BE2C (cell line): ENCODE measurements at places on chromosomes 12 and 14.

- peak; percentile 89 for DNase-seq
Measured at GRCh38 chr12:13534645-13535398, 338.3 kb downstream of the EMP1 start.

DNA sequence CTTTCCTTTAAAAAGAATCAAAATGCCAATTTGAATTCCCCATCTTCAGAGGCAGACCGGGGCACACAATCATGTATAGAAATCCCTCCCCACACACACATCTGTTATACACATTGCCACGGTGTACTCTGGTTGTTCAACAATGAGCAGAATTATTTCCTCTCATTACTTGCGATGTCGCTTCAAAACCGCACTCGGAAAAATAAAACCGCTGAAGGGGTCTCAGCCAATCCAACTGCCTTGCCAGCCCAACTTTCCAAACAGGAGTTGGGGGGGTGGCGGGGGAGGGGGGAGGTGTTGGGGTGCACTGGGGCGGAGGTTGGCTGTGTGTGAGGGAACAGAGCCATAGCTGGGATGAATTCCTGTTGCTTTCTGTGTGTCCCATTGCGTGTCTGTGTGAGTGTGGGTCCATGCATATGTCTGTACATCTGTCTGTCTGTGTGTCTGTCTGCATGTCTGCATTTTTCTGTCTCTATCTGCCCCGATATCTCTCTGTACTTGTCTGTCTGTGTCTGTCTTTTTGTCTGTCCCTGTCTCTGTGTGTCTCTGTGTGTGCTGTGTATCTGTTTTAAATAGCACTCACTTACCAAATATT is 163.6 kb upstream of the TBX3 start:
- no peak for DNase-seq

- DNase-seq: peak; percentile 79
Measured at GRCh38 chr14:91173221-91173670, 59.4 kb downstream of the DGLUCY start.

DNA sequence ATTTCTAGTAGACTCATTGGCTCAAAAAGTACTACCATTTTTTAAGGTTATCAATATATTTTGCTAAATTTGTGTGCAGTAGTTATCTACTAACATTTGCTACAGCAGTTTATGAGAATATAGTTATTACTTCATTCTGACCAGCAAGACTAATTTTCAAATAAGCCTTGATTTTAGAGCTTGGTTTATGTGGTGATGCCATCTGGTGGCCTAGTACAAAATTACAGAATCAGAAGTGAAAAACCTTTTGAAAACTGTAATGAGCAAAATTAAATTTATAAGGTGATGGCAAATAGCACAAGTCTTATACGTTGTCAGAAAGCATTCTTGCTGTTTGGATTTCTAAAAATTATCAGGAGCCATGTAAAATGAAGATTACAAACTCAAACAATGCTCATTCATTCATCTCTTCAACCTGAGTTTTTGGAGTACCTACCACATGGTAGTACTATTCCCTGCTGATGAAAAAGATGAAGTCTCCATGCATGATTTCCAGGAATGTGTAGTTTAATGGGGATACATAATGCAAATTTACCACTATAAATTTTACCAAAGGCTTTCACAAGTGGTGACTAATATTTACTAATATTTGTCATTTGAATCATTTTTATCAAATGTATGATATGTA is 51.0 kb downstream of the MAGOHB start:
- DNase-seq: no peak

GRCh38 chr12:96172981-96173380 is 21.2 kb upstream of the ELK3 start:
- no peak for DNase-seq

- DNase-seq: peak; percentile 72
Measured at GRCh38 chr12:109736552-109737108, 23.0 kb downstream of the FAM222A start.

- DNase-seq: no peak
Measured at GRCh38 chr12:102062419-102062806, 622 bp upstream of the WASHC3 start.

GRCh38 chr12:67792185-67792584 is 143.6 kb downstream of the DYRK2 start:
- no peak for DNase-seq
